NCI-H460 (cell line): ENCODE measurements at places on chromosomes 16 and 17.

GRCh38 chr17:82424001-82424862, 5.8 kb upstream of the OGFOD3 start:
- DNase-seq: no peak

DNA sequence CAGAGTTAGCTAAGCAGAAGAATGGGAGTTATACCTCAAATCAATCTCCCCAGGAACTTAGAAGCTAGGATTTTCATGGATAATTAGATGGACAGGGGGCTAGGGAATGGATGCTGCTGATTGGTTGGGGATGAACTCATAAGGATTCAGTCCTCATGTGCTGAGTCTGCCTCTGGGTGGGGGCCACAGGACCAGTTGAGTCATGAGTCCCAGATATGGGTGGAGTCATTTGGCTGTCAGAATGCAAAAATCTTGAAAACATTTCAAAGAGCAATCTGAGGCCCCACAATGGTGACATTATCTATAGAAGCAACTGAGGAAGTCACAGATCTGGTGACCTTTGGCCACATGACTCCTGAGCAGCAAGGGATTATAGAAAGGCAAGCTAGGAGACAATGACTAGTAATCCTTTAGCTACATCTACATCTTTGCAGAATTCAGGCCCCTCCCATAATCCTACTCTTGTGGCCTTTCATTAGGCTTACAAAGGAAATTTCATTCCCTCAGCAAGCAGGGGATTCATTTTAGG, 82.6 kb upstream of the CCL2 start:
- DNase-seq: no peak

- no peak for DNase-seq
These were observed 127.8 kb downstream of the CPPED1 start for GRCh38 chr16:12675852-12676251.

DNA sequence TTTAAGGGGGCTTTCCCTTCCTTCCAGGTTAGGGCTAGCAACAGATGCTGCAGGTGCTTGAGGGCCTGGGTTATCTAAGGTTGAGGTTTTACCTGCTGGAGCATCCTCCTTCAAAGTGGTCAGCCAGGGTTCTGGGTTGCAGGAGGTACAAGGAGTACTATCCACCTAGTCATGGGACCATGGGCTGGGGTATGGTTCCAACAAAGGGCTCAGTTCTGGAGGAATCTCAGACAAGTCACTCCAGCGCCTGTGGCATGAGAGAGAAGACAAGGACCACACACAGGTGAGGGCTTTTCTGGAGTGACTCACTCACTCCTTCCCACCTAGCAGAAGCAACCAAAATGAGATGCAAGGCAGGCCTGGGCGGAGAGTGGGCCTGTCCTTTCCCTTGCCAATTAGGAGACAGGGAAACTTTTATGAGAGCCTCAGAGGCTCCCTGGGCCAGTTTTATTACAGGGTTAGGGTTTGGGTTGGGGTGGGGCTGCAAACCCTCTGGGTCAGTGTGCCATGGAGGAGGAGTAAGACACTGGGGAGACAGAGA, 2.2 kb downstream of the MYO19 start:
- DNase-seq: no peak

DNA sequence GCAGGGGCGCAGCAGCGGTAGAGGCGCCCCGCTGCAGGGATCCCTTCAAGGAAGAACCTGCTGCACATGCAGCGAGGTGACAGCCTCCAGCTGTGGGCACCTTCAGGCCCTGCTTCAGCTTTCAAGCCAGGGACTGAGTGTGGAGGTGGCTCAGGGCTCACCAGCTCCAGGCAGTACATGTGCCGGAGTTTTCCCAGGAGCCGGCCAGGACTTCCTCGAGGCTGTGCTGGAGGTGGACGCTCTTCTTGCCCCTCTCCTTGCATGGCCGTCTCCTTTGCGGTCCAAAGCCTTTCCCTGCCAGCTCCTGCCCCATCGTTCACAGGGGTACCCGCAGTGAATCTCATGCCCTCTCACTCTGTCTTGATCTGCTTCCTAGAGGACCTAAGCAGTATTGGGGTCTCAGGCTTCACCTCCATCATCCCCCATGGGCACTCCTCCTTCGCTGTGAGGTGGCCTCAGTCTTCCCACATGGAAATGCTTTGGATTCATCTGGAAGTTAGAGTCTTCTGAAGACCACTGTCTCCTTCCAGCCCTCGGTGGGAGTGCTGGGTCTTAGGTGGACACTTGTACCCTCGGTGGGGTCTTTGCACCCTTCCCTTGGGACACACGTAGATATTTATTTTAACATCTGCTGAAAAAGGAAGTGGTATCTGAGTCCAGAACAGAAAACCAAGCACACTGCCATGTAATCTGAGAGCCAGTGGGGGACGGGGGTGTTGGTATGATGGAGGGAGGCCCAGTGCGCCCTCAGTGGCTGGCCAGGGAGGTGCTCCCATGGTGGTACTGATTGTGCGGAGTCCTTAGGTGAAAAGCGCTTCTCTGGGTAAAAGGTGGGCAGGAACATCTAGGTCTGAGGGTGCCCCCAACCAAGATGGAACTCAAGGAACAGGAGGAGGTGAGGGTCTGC, 7.0 kb downstream of the XYLT2 start:
- no peak for DNase-seq

DNA sequence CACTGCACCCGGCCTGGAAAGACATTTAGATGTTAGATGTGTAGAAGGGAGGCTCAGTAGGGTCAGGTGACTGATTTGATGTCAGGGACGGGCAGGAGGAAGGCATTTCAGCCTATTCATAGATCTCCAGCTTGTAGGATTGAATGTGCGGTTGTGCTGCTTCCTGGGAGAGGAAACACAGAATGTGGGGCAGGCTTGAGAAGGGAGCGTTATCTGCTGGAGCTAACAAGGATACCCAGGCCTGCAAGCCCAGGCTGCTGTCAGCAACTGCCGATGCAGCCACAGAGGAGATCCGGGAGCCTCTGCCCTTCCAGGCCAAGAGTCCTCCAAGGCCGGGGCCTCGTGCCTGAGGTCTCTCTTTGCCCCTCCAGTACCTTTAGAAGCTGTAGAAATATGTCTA, 205.6 kb downstream of the SPECC1 start:
- no peak for DNase-seq

DNA sequence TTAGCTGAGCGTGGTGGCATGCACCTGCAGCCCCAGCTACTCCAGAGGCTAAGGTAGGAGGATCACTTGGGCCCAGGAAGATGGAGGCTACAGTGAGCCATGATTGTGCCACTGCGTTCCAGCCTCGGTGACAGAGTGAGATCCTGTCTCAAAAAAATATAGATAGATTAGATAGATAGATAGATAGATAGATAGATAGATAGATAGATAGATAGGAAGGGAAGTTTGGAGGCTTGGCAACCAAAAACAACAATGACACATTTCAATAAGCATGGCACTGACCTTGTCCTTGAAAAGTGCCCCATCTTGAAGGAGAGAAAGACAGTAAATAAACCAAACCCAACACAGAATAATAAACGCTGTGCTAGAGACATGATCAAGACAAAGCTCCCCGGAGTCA, 57.6 kb upstream of the FA2H start:
- DNase-seq: no peak

GRCh38 chr16:692356-693108, 2.3 kb upstream of the WDR24 start:
- no peak for DNase-seq

- peak; percentile 23 for DNase-seq
These were observed 29.6 kb downstream of the SGSM2 start for GRCh38 chr17:2366747-2367494.

DNA sequence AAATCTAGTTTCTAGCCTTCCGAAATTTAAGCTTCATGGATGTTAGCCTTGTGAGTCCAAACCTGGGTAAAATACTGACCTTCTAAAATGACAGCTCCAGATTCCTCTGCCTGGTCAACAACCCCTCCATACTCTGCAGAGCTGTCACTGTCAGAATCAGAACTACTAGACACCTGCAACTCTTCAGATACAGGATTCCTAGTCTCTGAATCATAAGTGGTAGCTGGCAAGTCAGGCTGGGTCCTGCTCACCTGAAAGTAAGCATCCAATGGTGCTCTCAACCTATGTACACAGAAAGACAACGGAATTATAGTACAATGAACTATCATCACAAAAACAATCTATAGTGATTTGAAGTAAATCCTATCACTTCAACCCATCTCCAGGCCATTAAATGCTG, 14.8 kb downstream of the RFWD3 start:
- no peak for DNase-seq

GRCh38 chr17:8855477-8856204, 11.8 kb downstream of the PIK3R6 start:
- DNase-seq: no peak

DNA sequence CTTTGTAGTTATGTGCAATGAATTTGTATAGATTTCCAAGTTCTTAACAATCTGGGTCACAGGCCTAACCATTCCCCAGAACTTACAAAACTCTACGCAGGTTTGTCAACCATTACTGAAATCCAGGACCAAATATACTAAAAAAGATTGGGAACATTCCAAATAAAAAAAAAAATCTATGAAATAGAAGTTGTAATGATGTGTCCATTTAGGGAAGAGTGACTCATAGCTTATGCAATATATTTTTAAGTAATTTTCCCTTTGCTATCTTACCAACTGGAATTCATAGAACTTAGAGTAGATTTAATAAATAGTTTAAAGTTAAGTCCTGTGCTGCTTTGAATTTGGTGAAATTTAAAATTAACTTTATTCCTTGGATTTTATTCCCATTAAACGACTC, 393.2 kb downstream of the PMP22 start:
- DNase-seq: no peak

DNA sequence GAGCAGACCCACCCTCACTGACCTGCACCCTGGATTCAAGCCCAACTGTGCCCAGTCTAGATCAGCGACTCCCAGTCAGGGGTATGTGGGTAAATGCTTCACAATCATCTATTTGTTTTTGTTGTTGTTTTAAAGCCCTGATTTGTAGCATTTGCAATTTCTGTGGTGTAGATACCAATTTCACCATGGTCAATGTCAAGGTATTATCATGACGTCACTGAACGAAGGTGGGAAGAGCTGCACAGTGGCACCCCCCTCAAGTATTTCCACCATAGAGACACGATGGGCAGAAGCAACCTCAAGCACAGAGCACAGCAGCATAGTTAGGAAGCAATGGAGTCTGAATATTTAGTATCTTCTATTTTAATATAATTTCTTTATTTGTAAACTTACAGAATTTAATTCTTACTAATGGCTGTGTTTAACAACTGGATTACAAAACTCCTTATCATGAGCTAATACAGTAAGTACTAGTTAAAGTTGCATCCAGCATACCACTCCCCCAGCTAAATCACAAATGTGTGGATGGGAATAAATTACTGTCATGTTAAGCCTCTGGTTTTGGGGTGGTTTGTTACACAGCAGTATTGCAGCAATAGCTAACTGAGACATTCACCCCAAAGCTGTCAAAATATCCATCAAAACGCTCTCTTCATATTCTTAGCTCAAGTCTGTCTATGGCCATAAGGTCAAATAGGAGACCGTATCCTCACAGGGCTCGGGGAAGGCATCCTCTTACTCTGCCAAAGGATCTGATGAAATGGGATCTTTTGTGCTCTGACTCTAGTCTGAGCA, 25.5 kb downstream of the ORC6 start:
- no peak for DNase-seq

DNA sequence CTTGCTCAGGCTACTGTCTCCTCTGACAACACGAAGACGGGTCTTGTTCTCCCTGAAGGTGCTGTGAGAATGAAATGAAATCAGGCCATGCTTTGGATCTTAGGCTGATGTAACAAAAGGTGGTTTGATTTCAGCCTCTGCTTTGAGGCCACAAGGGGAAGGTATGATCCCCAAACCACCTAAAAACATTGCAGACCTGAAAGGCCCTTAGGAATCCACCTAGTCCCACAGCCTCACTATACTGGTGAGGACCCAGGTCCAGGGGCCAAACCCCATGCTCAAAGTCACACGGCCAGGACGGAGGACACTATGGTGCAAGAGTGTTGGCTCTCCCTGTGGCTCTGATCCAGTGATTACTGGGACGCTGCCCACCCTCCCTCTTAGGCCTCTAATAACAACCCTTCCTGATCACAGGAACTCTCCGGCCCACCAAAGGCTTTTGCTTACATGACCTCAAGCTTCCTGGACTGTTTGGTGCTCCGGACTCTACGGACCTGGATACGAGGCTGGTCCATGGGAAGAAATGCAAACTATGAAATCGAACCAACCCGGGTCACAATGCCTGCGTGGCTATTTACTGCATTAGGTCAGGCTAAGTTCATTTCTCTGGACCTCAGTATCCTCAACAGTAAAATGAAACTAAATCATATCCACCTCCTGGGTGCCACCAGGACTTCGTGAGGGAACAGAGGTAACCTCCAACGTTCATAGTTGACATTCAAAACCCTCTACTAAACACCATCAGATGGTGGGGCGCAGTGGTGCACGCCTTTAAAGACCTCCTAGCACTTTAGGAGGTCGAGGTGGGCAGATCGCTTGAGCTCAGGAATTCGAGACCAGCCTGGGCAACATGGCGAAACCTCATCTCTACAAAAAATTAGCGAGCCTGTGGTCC, 1.5 kb downstream of the TRIM25 start:
- peak; percentile 23 for DNase-seq
